ENCODE measurements at places on chromosomes 4 and X.

GRCh38 chr4:137748616-137749015 lies 216.3 kb upstream of the PCDH18 start:
- DNase-seq, result no peak

GRCh38 chr4:3677748-3678070 lies 88.5 kb upstream of the ADRA2C start:
- no peak for DNase-seq

GRCh38 chrX:133258481-133258880 lies 40.3 kb upstream of the TFDP3 start:
- DNase-seq, result no peak

- no peak for DNase-seq
Measured at GRCh38 chrX:19245711-19246269, 97.9 kb upstream of the PDHA1 start.

- no peak for DNase-seq
Measured at GRCh38 chr4:10107111-10108091, 9.2 kb downstream of the WDR1 start.

DNA sequence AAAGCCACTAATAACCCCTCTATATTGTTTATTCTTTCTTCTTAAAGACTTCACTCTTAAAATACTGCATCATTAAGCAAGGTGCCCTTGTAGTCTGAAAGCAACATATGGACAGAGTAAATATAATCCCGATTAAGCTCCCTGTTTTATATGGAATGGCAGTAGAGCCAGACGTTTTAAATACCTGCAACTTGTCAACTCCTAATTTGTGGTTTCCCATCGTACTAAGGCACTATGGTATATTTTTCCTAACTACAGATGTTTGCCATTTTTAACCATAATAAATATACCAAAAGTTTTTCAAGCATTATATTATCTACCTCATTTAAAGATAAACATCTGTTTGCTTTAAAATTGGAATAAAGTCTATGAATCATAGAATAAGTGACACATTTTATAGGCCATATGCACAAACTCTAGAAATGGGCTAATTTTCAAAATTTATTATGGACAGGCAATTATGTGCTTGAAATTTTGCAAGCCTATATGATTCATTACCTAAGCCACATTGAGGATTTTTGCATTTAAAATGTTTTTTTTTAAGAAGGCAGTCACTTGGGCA lies 194.6 kb downstream of the FRMPD4 start:
- no peak for DNase-seq

DNA sequence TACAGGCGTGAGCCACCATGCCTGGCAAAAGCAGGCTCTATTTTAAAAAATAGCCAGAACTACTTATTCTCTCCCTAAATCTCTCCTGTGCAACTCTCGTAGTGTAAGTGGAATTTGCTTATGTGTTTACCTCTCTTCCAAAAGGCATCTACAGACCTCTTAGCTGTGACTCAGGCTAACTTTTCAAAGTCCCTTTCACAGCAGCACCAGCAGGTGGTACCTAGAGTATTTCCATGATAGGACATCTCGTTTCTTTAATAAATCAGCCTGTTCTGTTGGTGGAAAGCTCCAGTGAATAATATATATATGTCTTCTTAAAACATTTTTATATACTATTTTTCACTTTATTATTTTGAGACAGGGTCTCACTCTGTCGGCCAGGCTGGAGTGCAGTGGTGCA lies 89.0 kb downstream of the NSUN7 start:
- DNase-seq, result no peak

DNA sequence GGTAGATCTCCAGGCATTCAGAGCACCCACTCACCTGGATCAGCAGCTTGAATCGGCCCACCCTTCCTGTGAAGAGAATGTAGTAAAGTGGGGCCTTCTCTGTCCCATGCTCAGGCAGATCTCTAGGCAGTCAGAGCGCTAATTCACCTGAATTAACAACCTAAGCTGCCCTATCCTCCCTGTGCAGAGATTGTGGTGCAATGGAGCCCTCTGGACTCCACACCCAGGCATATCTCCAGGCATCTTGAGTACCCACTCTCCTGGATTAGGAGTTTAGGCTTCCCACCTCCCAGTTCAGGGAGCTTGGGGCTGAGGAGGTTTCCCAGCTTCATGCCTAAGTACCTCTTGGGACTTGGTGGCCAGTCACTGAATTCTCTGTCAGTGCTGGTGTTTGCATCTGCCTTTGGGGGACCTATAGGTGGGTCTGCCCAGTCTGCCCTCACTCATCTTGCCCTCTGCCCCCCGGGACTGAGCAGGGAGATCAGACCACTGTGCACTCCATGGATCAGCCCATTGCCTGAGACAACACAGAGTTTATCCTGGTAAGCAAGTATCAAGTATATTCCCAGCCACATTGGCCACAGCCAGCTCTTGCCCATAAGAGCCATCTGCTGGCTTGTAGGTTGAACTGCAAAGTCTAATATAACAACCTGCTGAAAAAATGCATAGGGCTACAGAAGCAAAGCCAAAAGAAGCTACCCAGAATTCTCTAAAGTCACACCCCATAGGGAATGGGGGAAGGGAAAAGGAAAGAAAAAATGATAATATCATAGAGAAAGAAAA lies 372.9 kb downstream of the KLHL13 start:
- DNase-seq, result peak; percentile 2

Measured in NCI-H748 treated with DMSO at 0.1 percent for 48 hours (cell line).